Activated CD4-positive, alpha-beta T cell treated with anti-CD3 and anti-CD28 coated beads for 36 hours (primary cell): ENCODE measurements at places on chromosomes 4 and X.

- DNase-seq: no peak
Observed at GRCh38 chr4:150178161-150178560, 99.9 kb downstream of the DCLK2 start.

DNA sequence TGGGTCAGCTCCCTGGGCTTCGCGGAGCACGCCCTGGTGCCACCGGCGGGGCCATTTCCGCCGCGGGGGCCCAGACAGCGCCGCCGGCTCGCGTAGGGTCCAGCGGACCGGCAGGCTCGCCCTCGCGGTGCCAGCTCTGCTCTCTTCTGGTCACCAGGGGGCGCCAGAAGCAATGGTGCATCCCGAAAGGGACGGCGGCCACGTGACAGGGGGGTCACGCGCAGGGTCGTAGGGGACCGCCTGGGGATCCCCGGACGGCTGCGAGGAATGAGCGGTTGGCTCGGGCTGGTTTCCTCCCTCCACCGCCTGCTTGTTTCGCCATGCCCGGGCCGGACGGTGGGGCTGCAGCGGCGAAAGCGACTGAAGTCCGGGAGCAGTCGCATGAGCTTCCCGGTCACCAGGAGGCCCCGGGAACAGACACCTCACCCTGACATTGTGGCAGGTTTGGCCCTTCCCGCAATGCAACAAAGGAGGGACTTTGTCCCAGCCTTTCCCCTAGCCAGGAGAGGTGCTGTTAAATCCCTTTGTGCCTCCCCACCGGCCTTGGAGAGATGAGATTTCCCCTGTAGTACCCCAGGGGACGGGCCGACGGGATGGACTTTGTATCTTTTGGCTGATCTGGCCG, 15.8 kb downstream of the ZCCHC12 start:
- peak; percentile 81 for DNase-seq

DNA sequence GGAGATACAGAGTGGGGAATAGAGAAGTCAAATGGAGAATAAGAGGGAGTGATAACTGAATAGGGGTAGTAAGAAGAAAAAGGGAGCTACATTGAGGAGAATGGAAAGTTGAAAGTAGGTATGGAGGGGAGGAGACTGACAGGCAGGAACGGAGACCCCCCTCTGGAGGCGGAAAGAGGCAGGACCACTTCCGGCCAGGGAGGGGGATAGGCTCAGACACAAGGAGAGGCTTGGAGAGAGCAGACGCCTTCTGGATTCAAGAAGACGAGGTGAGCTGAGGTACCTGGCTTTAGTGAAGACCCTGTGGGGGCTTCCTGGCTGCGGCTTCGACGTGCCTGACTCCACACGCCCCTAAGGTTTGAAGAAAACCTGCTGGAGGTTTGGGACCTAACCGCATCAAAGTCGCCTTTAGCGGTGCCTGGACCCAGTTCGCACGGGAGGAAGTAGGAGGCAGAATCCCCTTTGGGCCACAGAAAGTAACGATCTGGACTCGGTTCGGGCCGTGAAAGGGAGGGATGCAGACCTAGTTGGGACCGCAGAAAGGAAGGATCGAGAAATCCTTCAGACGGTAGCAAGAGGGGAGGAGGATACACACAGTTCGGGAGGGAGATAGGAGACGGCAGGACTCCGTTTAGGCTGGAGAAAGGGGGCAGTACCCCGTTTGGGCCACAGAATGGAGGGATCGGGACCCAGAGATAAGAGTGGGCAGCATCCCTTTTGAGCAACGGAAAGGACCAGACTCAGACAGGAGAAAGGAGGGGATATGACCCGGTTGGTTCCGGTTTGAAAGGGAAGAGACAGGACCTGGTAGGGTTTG, at the start of gene TRO:
TSS of gene TRO (plus strand) at position 215 of the 817 bp plus-strand sequence. CDS start 1,423 bp downstream, outside the sequence.
- DNase-seq: peak; percentile 6

DNA sequence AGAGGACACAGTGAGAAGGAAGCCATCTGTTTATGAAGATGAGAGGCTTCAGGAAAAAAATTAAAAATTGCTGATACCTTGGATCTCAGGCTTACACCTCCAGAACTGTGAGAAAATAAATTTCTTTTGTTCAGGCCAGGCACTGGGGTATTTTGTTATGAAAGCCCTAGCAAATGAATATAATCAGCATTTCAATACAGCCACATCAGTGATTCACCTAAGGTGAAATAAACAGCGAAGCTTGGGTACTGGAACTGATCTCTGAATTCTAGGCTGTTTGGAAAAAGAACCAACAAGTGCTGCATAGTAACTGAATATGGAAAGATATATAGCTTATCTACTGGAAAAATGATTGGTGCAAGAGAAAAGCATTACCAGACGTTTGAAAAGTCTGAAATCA, 88.5 kb downstream of the PDS5A start:
- no peak for DNase-seq

DNA sequence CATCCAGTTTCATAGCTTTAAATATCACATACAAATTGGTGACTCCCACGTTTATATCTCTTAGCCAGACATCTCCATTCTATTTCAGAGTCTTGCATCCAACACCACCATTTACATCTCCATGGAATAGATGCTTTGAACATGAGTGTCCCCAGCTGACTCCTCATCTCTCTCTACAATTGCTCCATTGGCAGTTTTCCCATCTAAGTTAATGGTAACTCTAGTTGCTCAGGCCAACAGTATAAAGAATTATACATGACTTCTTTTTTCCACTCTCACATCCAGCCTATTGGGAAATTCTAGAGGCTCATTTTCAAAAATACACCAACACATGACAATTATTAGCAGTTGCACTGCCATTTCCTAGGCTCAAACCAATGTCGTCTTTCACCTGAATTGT, 388.2 kb downstream of the STIM2 start:
- DNase-seq: no peak

- DNase-seq: no peak
Observed at GRCh38 chrX:132692526-132692925, 203.7 kb upstream of the MBNL3 start.

- no peak for DNase-seq
Observed at GRCh38 chr4:183738081-183738673, 79.1 kb downstream of the TRAPPC11 start.

- DNase-seq: no peak
Observed at GRCh38 chrX:120260369-120260768, 9.8 kb downstream of the ZBTB33 start.

DNA sequence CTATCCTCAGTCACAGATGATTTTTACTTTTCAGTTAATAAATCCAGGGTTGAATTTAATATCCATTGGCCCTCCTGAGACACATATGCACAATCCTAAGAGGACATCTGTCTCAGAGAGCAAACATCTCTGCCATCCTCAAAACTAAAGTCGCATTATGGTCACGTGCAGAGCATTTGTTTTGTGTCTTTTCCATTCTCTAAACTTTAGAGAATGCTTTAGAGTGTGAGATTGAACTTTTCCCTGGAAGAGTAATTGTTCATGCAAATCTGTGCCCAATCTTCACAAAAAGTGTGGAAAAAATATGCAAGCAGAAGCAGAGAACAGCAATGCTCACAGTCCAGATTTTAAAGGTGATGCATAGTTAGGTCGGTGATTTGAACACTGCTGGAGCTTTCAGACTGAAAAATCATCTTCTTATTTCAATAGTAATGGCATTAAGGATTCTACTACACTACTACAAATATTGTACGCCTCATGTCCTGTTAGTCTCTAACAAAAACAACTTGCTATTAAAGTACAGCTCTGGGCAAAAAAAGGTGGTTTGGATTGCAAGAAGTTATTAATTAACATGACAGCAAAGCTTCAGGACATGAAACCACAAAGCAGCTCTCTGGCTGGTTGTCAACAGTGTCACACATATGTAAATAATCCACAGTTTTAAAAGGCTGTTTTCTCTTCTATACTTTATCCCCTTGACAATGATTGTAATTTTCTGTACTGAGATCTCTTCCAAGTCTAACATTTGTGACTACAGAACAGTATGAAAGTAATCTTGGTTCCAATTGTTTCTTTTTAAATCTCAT, 19.9 kb downstream of the DCHS2 start:
- no peak for DNase-seq

DNA sequence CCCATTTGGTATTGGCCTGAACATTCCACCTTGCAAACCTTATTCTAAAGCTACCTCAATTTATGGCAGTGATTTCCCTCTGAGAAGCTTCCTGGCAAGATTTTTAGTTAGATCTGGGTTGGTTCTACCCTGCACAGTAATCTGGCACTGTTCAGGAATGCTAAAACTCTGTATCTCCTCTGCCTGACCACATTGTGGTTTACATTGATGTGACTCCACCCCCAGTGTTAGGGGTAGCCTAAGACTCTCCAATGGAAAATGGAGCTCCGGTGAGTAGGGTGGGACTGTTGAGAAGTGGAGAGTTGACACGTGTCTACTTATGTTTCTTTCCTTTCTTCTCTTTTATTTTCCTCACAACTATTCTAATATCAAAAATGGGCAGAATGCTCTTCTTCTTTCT, 45.4 kb downstream of the BMPR1B start:
- no peak for DNase-seq

- DNase-seq: no peak
Observed at GRCh38 chr4:176404621-176405020, 84.9 kb downstream of the SPCS3 start.

GRCh38 chr4:38001927-38002326, 41.7 kb downstream of the PTTG2 start:
- no peak for DNase-seq

- DNase-seq: peak; percentile 44
Observed at GRCh38 chrX:71998836-71999509, 88.3 kb downstream of the NHSL2 start.

DNA sequence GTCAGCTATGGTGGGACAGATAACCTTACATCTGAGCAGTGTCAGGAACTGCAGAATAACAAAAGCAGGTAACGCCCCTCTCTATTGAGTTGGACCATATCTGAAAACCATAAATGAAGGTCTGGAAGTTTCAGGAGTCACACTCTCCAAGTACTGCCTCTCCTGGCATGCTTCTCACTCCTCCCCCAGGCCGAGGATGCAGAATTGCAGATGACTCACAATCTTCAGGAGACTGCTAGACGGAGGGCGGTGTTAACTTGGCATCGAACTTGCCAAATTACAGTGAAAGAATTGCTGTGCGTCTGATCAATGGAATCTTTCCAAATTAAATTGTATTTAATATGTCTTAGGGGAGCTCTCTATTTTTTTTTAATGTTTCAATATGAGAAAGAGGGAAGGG, 67.1 kb upstream of the TRIM2 start:
- no peak for DNase-seq

DNA sequence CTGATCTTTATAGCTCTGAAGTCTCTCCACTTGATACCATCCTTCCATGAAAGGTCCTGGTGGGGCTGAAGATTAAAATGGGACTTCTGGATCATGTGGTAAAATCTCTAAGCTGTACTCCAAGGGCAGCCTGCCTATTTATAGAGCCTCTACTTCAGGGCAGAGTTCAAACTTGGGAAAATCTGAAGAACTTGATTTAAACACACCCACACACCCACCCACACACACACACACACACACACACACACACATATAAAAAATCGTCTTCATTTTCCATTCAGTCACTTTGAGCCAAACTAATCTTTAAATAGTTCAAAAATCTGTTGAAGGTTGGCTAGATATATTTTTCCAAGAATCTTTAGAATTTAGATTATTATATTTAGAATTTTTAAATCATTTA, 234.9 kb upstream of the GPC4 start:
- DNase-seq: no peak

DNA sequence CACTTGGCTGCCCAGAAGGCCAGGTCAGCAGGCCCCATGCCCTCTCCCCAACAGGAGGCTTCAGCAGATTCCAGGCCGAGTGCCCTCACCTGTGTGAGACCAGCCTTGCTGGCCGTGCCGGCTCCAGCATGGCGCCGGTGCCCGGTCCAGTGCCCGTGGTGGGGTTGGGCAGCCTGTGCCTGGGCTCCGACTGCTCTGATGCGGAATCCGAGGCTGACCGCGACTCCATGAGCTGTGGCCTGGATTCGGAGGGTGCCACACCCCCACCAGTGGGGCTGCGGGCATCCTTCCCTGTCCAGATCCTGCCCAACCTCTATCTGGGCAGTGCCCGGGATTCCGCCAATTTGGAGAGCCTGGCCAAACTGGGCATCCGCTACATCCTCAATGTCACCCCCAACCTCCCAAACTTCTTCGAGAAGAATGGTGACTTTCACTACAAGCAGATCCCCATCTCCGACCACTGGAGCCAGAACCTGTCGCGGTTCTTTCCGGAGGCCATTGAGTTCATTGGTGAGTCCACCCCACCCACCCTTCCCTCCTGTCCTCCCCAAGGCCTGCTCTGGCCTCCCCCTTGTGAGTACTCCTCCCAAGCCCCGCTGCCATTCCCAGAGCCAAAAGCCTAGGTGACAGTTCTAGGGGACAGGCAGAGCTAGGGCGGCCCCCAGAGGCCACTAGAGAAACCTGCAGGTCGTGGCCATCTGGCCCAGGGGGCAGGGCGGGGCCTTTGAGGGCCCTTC, 2.3 kb downstream of the DUSP9 start:
- peak; percentile 64 for DNase-seq

DNA sequence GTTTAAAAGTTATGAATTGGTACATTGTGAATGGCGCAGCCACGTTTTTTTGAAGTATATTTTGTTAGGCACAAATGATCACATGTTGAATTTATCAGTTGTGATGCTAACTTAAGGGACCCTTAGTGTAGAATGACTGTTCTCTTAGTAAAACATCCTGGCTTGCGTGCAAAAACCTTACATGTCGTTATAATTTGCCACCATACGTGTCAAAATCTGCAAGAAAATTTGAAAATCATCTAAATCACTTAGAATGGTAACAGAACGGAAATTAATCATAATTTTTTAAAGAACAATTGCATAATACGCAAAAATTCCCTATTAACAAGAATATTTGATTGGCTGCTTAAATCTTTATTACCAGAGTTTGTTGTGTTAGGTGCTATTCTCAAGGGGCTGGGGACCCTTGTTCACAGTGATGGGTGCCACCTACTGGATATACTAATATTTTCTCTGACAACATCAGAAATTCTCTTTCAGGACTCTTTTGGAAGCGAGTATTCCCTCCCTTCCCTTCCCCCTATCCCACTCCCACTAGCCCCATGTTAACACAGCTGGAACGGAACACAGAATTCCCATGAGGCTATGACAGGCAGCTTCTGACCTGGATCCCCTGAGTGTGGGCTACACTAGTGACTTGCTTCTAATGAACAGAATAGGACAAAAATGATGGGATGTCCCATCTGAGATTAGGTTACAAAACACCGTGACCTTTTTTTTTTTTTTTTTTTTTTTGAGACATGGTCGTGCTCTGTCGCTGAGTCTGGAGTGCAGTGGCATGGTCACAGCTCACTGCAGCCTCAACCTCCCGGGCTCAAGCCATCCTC, 71.8 kb downstream of the SUPT20HL2 start:
- no peak for DNase-seq

GRCh38 chr4:71415491-71415890, 76.7 kb downstream of the SLC4A4 start:
- no peak for DNase-seq

DNA sequence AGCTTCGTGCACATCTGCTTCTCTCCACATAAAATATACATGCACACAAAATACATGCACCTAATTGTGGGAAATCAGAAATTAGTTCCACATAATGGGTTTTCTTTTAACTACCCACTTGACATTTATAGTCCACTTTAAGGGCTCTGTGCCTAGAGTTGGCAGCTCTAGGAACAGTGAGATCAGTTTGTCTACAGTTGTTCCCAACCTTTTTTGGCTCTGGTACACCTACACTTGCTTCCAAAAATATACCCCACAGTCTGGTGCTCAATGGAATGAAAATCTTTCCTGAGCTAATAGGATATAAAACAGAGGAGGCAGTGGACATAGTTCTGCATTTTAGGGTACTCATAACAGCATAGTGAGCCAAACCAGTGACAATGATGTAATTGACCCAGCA, 36.1 kb downstream of the HDAC8 start:
- no peak for DNase-seq
